Activated T-cell treated with anti-CD3 and anti-CD28 coated beads for 1 hour (primary cell): ENCODE measurements at places on chromosomes 1 and 21.

DNA sequence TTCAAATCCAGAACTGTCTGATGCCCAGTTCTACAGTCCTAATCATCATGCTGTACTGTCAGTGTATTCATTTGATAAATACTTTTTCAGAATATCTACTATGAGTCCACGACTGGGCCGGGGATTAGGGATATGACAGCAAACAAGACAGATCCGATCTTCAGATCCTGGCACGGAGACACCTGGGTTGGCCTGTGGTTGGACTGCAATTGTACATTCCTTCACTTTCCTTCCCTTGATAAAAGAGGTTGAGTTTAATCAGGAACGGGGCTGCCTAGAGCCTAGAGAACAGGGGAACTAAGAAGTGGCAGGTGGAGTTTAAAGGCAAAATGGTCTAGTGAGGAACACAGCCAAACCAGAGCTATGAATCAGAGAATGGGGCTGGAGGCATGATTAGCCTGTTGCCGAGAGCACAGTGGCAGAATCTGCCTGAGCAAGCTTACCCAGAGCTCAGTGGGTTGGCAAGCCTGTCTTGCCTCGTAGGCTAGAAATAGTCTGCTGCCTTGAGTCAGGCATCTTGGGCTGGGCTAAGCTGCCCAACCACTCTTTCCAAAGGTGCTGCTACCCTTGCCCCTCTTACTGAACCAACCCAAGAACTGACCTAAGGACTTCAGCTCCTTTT is 38.1 kb upstream of the PTCH2 start:
- no peak for DNase-seq

GRCh38 chr1:224175617-224176016 is 7.4 kb upstream of the DEGS1 start:
- DNase-seq, result no peak

- DNase-seq, result no peak
Observed at GRCh38 chr1:192907545-192908243, 98.9 kb downstream of the RGS2 start.

DNA sequence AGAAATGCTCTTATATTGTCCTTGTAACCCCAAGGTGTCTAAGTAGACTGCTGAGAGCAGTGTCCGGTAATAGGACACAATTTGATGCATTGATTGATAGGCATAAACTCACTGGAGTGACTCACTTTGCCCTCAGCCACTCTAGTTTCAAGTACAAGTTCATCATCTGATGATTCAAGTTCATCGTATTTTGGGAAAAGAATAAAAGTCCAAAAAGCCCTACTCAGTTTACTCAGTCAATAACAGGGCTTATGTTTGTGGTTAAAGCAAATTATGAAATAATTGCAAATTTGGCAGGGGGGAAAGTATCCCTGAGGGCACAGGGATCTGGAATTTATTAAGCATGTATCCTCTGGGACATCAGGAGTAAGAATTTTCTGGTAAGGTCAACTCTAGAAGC is 7.6 kb upstream of the ATF3 start:
- DNase-seq, result no peak

GRCh38 chr21:20259031-20259867 is 739.0 kb upstream of the NCAM2 start:
- no peak for DNase-seq

GRCh38 chr1:150162862-150163706 is 13.4 kb downstream of the PLEKHO1 start:
- DNase-seq, result no peak

DNA sequence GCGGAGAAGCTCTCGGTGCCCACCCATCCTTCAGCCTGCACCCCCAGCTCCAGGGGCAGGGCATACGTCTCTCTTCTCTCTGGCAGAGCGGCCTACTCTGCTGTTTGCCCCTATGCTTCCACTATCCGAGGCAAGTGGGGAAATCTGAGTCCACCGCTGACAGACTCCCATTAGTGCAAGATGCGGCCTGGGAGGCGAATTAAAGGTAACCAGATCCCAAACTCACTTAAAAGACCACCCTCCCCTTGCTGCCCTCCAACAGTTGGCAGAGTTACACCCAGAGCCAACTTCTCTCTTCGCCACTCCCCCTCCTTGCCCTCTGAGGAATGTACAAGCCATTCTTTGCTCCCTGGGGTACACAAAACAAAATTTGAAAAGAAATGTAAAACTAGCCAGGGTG is 6.4 kb downstream of the FOXD3 start:
- DNase-seq, result no peak

DNA sequence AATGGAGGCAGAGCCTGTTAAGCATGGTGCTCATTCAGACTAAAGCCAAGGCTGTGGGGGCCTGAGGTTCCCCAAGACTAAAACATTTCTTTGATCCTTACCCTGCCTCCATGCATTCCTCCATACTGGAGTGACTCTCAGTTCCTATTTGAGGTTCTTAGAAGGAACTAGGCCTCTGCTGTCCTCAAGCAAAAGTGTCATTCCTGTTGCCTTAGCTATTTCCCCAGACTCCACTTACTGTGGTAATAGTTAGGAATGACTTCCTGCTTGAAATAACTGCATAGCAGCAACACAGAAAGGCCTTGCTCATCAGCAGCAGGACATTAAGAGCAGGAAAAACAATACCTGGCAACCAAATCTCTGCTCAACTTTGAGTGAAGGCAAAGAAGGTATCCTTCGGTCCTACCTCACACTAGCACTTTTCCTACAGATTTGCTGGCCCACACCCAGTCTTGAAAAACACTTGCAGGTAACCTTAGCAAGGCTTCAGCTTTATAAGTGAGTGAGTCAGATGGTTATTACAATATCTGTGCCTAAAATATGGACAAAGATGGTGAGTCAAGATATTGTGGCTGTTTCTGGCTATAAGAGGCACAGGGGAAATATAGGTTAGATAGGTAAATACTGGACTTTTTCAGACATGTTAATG is 14.8 kb downstream of the LRRC41 start:
- no peak for DNase-seq

GRCh38 chr1:150259758-150260669 is 2.4 kb downstream of the CA14 start:
- DNase-seq, result no peak

DNA sequence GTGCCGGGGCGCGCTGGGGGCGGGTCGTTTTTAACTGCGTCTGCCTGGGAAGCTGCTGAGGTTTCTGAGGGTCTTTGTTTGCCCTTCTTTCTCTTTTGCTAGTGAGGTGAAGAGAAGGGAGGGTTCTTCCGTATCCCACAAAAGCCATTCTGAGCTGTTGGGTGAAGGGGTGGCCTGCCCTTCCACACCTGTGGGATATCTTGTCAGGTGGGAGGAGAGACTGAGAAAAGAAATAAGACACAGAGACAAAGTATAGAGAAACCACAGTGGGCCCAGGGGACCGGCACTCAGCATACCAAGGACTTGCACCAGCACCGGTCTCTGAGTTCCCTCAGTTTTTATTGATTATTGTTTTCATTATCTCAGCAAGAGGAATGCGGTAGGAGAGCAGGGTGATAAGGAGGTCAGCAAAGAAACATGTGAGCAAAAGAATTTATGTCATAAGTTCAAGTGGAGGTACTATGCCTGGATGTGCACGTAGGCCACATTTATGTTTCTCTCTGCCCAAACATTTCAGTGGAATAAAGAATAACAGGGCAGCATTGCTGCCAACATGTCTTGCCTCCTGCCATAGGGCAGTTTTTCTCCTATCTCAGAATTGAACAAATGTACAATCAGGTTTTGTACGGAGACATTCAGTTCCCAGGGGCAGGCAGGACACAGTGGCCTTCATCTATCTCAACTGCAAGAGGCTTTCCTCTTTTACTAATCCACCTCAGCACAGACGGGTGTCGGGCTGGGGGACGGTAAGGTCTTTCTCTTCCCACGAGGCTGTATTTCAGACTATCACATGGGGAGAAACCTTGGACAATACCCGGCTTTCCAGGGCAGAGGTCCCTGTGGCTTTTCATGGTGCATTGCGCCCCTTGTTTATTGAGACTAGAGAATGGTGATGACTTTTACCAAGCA is 972 bp downstream of the PGBD2 start:
- no peak for DNase-seq

DNA sequence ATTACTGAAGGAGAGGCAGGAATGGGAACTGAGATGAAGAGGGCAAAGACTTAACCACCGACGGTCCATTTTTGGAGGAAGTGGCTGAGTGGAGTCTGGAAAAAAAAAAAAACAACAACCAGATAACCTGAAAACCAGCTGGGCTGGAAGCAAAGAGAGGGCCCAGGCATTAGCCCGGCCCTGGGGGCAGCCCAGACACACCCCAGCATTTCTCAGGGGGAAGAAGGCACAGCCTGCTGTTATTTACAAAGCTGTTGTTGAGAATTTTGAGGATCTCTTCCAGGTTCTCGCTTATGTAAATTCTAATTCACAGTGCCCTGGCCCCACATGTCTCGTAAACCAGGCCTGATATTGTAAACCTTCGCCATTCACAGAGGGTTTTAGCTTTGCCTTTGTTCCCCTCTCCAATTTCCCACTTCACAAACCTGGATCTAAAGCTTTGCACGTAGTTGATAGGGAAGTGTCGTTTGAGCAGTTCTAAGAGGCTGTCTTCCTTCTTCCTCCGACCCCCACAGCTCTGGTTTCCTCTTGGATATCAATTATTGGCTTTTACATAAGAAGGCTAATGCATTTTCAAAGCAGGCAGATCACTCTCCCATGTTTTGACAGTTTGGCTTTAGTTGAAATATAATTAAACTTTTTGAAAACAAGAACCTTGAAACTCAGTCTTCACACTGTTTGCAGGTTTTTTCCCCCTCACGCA is 161.8 kb upstream of the IRF2BP2 start:
- DNase-seq, result no peak

DNA sequence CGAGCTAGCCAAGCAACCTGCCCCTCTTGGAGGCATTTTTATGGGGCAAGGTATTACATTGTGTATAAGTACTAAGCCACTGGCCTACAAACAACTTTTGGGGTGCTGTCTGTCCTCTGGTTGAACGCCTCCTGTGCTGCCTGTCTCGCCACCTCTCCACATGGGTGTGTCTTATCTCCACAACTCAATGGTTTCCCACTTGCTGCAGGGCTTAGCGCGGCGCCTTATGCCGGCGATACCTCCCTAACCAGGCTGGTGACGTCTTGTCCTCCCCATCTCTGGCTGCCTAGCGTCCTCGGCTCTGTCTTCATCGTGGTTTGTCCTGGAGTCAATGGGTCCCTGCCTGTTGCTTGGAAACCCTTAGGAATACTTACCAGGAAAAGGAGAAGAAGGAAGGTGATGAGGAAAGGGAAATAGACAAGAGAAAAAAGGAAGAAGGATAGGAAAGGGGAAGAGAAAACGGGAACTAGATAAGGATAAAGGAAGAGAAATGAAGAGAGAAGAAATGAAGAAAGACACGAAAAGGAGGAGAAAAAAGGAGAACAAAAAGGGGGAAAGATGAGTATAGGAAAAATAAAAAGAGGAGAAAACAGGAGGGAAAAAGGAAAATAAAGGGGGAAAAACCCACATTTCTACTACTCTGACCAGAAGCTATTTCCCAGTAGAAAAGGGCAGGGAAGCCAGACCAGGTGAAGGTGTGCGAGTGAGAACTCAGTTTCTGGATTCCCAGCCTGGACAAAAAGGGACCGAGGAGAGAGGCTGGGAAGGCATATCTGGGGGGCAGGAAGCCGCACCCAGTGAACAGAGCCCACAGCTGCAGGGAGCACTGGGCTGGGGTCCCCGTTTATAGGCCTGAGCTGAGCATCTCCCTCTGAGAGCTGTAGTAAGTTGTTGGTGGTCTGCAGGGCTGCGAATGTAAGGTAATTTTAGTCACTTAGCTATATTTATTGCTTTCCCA is 86.2 kb downstream of the CLIC6 start:
- DNase-seq, result no peak

DNA sequence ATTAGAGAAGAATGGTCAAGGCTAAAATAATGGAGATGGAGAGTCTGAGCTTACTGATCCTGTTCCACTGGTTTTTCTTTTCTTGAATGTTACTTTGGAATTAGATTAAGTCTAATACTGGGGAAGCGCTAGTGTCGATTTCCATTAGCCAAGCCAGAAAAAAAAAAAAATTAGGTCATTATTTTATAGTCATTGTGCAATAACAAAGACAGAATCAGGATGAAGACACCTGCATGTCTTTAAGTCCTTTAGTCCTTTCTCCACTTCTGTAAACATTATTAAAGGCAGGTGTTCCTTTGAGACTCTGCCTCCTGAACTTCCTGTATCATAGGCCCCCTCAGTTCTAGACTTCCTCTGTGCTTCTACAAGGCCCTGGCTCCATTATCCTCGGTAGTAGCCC is 42.8 kb downstream of the MYSM1 start:
- no peak for DNase-seq

DNA sequence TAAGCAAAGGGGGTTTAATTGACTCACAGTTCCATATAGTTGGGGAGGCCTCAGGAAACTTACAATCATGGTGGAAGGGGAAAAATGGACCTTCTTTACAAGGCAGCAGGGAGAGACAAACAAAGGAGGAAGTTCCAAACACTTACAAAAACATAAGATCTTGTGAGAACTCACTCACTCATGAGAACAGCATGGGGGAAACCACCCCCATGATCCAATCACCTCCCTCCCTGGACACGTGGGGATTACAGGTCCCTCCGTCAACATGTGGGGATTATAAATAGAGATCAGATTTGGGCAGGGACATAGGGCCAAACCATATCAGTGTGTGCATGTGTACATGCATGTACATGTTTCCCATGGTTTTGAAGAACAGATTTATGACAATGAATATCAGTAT is 5.5 kb upstream of the SMG7 start:
- no peak for DNase-seq

DNA sequence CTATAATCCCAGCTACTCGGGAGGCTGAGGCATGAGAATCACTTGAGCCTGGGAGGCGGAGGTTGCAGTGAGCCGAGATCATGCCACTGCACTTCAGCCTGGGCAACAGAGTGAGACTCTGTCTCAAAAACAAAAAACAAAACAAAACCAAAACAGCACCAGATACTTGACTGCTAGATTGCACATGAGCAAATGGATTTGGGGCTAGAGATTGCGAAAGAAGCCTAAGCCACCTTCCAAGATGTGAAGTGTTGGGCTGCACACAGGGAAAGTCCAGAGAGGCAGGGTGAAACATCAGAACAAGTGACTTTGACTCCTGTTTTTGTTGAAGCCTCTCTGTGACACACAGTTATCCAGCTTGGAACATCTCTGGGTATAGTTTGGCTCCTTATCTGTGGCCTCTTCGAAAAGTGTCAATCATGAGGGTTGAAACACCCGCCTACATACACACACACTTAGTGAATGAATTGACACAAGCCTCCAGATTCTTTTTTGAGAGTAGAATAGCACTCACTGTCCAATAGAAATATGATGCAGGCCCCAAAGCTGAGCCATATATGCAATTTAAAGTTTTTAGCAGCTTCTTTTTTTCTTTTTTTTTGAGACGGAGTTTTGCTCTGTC is 34.2 kb upstream of the GPR137B start:
- no peak for DNase-seq

- no peak for DNase-seq
Observed at GRCh38 chr1:1177452-1178206, 3.9 kb downstream of the TTLL10 start.

- DNase-seq, result no peak
Observed at GRCh38 chr1:168767894-168768584, 39.0 kb upstream of the DPT start.

GRCh38 chr1:199336745-199337640 is 690.5 kb upstream of the NR5A2 start:
- no peak for DNase-seq

DNA sequence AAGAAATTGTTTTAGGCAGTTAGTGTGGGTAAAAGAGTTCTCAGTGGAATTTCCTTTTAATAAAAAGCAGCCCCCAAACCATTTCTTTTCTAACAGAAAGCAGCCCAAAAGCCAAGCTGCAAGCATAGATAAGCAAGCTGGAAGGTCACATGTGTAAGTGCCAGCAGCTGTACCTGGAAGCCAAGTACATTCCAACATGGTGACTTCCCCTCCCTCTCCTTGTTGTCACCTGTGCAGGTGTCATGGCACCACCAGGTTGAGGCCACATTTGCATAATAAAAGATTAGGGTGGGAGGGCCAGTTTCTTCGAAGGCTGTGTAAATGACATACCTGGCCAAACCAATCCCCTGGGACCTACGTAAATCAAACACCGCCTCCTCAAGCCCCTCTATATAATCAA is 240.3 kb upstream of the RAB4A start:
- no peak for DNase-seq
